ENCODE measurements at places on chromosomes 4 and X.

- DNase-seq, result no peak
These were observed 158.8 kb upstream of the PJA1 start for GRCh38 chrX:69323786-69324720.

GRCh38 chrX:140971099-140971795, 31.1 kb upstream of the SPANXB1 start:
- DNase-seq, result no peak

DNA sequence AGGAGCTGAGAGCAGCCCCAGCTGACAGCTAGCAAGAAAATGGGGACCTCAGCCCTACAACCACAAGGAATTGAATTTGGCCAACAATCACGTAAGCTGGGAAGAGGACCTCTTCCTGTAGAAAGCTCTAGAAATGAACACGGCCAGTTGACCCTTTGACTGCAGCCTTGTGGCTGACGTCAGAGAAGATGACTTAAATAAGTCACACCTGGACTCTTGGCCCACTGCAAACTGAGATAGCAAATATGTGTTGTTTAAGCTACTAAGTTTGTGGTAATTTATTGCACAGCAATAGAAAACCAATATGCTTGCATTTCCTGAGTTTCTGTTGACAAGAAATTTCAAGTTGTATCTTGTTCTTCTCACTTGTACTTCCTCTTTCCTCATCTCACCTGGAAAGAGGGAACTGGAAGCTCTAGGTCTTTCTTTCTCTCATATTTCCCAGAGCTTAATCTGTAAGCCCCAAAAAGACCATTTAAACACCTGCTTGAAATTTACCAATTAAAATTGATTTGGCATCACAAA, 18.8 kb downstream of the PRKG2 start:
- no peak for DNase-seq

DNA sequence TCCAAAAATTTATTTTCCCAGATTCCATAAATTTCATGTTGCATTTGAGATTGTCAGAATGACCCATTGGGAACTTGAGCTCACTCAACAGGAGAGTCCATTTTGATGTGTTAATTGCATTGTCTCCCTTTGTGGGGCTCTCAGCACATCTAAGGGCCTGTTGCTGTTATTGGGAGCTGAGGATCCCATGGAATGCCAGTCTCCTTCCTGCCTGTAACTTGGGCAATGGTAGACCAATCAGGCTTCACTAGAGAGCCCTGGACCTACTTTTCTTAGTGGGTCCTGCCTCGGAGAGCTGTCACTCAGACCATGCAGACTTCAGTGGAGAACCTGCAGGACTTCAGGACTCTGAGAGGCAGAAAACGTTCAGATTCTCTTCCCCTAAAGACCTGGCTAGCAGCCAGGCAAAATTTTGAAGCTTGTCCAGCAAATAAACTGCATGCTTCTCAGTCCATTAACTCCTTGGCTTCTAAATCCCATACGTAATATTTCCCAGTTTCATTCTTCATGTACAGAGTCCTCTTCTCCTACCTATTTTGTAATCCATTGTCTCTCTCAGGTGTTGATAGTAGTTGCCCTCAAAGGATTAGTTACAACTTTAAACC, 25.1 kb downstream of the OCRL start:
- DNase-seq, result peak; percentile 76

- DNase-seq, result no peak
These were observed 9.7 kb upstream of the PDGFC start for GRCh38 chr4:156981262-156981769.

- DNase-seq, result no peak
These were observed 493 bp downstream of the TCEAL5 start for GRCh38 chrX:103275947-103276567.

DNA sequence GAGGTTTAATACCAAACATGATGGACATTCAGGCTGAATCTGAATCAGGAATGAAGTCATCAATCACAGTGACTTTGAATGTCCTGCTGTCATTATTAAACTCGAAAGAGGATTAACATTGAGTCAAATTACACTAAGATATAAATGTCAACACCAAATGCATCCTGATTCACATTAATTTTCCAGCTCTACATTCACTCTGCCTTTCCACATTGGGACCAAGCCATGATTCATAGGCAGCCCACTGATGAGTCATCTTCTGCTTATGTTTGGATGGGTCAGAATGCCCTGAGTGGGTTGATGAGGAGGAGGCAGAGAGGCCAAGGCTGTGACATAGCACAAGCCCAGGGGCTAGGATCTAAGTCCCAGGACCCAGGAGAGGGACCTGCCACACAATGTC, 247.6 kb upstream of the RPS6KA3 start:
- DNase-seq, result no peak

DNA sequence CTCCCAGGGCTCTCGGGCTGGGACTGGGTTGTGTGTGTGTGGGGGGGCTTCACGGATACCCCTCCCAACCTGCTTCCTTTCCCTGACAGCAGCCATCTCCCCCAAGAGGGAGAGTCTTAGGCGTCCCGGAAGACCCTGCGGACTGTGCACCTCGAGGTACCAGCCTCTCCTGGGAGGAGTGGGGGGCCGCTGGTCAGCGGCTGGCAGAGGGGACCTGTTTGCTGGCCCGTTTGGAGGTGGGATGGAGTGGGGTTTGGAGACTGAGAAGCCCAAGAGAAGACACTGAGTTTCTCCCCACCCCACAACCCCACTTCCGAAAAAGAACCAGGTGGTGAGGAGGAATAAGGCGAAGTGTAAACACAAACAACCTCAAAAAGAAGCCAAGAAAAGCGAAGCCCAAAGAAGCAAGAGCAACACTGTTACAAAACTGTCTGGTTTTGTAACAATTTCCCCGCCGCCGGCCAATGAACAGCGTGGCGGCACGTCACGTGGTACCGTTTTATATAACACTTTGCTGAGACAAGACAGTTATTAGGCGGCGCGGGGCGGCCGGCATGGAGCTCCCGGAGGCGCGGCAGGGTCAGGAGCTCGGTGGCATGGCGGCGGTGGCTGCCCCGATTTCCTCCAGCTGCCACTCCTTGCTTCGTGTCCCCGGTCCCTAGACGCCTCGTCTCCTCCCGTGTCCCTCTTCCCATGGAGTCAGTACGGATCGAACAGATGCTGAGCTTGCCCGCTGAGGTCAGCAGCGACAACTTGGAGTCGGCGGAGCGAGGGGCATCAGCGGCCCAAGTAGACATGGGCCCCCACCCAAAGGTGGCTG, at the start of gene LONRF3:
Gene LONRF3 (plus strand): TSS at position 531 of the 820 bp plus-strand sequence. CDS start 163 bp downstream, at position 694.
- DNase-seq, result peak; percentile 57

DNA sequence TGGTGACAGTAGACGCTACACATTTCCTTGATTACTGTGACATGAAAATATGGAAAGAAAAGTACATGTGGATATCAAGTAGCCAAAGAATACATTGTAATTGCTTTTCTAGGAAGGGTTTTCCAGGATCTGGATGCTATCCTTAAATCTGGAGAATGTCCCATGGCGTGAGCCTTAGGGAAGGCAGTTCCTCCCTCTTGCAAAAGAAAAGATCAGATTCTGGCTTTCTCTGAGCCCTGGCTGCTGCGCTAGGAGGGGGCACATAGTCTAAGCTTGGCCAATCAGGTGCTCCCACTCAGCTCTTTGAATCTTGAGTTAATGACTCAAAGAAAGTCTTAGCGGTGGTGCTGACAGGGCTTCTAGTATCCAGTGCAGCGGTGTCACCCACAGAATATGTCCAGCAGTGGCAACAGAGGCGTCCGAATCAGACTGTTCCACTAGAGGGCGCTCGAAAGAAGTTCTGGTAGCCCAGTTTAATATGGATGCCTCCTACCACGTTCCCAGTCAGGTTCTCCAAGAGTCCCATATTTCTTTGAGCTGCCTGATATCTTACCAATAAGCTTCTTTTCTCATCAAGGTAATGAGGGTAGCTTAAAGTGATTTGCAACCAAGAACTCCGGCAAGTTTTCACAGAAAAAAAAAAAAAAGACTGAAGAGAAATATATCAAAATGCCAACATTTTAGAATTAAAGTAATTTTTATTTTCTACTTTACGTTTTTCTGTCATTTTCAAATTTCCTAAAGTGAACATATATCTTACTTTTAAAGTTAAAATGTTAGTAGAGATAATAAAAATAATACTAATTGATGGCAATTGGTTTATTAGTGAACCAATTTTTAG, 213.4 kb upstream of the S100G start:
- peak; percentile 50 for DNase-seq

GRCh38 chrX:132634521-132634920, 145.7 kb upstream of the MBNL3 start:
- no peak for DNase-seq

DNA sequence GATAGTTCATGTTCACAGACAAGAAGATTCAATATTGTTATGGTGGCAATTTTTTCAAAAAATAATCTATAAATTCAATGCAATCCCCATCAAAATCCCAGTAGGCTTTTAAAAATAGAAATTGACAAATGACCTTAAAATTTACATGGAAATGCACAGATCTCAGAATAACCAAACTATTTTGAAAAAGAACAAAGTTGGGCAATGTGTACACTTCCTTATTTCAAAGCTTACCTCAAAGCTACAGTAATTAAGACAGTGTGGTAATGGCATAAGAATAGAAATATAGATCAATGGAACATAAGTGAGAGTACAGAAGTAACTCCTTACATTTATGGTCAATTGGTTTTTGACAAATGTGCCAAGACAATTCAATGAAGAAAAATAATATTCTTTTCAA, 39.0 kb downstream of the FRMD7 start:
- DNase-seq, result no peak

DNA sequence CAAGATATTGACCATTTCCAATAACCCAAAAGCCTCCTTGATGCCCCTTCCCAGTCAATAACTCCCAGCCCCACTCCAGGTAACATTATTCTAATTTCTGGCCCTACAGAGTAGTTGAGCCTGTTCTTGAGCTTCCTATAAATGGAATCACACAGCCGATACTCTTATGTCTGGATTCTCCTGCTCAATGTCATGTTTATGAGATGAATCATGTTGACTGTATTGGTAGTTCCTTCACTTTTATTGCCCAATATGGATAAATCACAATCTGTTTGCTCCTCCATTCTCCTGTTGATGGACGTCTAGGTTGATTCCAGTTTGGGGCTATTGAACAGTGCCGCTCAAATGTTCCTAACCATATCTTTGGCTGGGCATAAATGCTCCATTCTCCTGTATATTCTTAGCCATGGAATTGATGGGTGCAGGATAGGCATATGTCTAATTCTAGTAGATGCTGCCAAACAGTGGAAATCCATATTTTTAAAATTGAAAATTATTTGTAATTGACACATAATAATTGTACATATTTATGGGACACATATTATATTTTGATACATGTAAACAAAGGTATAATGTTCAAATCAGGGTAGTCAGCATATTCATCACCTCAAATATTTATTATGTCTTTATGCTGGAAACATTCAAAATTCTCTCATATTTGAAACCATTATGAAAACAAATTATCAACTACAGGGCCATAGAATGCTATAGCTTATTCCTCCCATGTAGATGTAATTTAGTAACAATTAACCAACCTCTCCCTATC, 40.5 kb upstream of the SLC2A9 start:
- DNase-seq, result no peak

DNA sequence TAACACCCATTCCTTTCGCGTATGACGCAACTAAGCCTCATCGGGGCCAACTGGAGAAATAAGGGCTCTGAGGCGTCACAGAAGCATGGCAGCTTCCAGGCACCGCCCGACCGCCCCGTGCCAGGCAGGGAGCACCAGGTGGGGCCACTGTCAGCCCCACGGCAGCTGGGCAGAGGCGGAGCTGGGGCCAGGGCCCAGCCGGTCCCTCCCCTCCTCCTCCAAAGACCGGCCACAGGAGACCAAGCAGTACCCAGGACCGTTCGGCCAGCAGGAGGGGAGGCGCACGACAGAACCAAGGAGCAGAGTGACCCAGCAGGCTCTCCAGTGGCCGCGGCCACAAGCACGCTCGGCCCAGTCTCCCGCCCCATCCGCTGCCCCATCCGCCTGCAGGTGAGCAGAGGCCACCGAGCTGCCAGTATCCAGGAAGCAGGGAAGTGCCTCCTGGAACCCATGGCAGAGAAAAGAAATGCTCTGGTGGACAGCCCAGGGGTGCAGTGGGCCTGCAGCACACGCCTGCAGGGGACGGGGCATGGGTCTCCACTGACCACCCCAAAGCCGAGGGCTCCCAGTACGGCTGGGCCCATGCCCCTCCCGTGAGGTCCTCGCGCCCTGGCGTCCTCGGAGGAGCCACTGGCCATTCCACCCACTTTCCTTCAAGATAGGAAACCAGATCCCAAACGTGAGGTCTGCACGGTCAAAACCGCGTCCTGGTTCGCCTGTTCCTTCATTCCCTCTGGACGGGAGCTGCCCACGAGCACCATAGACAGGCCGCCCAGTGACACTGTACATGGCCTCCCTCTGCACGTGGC, 9.6 kb downstream of the CTBP1 start:
- peak; percentile 8 for DNase-seq

- DNase-seq, result no peak
These were observed 67.5 kb downstream of the RBM47 start for GRCh38 chr4:40562208-40562607.

DNA sequence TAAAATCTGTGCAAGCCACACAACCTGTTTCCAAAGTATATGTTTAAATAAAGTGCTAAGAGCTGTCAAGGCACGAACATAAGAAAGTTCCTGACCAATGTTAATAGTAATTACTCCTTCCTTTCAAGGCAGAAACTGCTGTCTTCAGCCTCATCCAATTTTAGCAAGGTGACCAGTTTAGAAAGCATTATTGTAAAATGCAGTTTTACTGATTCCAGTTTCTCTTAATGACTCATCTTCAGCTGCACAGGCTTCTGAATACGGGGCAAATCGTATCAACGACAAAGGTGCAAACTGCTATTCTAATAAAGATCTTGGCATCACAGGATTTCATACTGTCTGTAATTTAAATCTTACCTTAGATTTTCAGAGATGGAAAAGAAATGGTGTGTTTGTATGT, 87.5 kb downstream of the PPP3CA start:
- no peak for DNase-seq

DNA sequence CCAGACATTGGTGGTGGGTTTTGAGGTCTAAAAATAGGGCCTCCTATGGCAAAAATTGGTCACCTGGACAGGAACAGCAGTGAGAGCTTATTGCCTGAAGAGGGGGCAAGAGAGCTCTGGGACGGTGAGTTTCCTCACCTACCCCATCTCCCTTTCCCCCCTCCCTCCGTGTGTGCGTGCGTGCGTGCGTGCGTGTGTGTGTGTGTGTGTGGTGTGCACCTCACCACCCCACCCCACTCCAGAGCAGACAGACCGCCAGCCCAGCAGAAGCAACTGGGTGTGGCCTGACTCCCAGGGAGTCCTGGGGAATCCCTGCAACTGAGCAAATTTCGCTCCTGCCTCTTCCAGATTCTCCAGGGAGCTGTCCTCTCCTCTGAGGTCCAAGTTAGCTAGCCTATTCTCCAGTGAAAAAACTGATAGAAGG, 44.7 kb downstream of the PRPS1 start:
- DNase-seq, result peak; percentile 41

GRCh38 chrX:23756165-23756564, 13.1 kb upstream of the ACOT9 start:
- DNase-seq, result peak; percentile 64

DNA sequence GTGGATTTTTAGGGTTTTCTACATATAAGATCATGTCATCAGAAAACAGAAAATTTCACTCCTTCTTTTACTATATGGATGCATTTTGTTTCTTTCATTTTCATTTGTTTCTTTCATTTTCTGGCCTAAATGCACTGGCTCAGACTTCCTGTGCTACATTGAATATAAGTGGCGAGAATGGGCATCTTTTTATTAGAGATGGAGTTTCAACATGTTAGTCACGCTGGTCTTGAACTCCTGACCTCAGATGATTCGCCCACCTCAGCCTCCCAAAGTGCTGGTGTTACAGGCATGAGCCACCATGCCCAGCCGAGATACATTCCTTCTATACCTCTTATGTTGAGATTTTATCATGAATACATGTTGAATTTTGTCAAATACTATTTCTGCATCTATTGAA, 61.8 kb downstream of the BRWD3 start:
- DNase-seq, result no peak

GRCh38 chrX:17072301-17072700, 125.8 kb downstream of the REPS2 start:
- DNase-seq, result no peak
